ENCODE measurements at places on chromosomes 4 and X.

GRCh38 chr4:185713272-185713671 is 98.7 kb downstream of the SORBS2 start:
- DNase-seq, result no peak

DNA sequence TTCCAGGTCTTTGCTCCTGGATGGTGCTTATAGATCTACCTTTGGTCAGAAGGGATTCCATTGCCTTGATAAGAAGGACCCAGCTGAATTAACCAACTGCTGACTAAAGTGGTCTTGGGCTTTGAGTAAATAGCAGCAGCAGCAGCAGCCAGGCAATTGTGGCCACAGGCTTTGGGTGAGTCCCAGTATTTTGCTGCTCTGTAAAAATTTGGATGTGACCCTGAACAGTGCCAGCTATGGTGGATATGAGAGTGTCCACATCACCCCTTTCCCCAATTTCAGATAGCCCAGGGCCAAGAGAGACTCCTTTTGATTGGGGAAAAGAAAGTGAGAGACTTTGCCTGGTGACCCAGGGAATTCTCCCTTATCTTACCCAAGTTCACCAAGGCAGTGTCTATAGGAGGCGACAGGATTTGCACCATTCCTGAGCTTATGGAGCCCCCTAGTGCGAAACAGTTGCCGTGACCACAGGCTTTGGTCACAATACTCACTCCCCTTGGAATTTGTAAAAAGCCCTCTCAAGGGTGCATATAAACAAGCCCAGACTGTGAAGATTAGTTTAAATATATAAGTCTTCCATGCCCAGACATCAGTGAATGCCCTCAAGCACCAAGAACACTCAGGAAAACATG is 518.0 kb downstream of the TMA16 start:
- no peak for DNase-seq

GRCh38 chr4:19259920-19260319 is 991.8 kb upstream of the SLIT2 start:
- DNase-seq, result no peak

DNA sequence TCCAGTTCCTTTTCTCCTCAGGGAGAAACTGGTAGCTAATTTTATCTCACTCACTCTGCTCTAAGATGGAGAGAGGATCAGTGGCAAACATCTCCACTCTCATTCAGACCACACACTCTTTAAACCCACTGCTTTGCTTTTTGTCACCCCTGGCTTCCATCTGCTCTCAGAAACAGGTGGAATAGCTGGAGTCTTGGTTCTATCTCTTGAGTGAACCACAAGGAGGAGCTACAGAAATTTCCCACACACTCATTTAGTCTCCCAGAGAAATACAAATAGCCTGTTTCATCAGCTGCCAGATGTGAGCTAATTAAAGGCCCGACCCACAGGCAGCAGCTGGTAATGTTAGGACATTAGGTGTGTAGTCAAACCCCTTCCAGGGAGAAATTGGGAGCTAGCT is 96.6 kb downstream of the STPG2 start:
- no peak for DNase-seq

All from vagina (tissue), 2 donors.